ENCODE measurements at places on chromosomes 5 and 9.

GRCh38 chr5:65244031-65244430 is 237.7 kb downstream of the ADAMTS6 start:
- DNase-seq: no peak

DNA sequence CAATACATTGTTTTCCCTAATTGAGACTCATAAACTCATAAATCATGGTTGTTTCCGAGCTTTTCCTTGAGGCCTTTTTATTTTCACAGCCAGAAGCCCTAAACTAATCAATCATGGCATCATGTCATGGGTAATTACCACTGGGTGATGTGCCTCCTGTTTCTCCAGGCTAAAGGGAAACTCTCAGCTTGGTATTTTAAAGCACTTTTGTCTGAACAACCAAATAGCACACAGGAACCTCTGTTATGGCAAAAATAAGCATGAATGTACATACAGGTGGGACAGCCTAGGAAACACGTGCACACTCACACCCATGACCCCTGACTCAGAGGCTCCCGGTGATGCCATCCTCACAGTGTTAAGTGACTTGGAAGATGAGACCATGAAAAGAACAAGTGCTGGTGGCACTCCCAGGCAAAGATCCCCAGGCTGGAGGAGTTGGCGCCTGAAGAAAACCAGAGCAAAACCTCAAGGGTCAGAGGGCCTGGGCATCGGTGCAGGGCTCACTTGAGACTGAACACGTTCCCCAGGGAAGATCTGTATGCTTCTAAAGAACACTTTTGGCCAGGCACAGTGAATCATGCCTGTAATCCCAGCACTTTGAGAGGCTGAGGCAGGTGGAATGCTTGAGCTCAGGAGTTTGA is 154.3 kb downstream of the ROR2 start:
- DNase-seq: no peak

- no peak for DNase-seq
These were observed 68.9 kb downstream of the COL27A1 start for GRCh38 chr9:114224247-114224610.

GRCh38 chr9:36788534-36788933 is 215.8 kb downstream of the MELK start:
- no peak for DNase-seq

DNA sequence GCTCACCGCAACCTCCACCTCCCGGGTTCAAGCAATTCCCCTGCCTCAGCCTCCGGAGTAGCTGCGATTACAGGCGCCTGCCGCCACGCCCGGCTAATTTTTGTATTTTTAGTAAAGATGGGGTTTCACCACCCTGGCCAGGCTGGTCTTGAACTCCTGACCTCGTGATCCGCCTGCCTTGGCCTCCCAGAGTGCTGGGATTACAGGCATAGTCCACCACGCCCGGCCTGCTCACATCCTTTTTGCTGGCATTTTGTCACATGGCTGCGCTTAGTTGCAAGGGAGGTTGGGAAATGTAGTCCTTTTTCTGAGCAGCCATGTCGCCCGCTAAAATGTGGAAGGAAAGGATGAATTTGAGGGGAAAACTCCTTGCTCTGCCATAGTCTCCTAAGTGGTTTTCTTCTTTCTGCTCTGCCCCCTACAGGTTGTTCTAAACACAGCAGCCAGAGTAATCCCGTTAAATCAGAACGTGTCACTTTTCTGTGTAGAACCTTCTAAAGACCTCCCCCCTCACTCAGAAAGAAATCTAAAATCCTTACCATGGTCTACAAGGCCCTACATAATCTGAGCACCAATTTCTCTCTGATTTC is 57.8 kb upstream of the HSPA9 start:
- DNase-seq: peak; percentile 9

DNA sequence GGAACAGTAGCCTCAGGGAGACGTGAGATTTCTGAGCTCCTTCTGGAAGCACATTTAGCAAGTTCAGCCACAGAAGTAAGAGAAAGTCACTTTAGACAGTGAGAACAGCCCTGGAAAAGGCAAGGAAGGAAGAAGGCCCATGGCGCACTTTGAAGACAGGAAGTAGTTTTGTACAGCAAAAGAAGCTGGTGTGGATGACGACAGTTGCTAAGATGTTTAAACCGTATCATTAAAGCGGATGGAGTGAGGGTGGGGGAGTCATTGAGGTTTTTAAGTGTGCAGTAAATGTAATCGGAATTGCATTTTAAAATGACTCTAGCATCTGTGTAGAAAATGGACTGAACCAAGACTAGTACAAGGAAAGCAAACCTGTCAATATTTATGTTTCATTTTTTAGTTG is 15.3 kb upstream of the TRPM3 start:
- DNase-seq: no peak

DNA sequence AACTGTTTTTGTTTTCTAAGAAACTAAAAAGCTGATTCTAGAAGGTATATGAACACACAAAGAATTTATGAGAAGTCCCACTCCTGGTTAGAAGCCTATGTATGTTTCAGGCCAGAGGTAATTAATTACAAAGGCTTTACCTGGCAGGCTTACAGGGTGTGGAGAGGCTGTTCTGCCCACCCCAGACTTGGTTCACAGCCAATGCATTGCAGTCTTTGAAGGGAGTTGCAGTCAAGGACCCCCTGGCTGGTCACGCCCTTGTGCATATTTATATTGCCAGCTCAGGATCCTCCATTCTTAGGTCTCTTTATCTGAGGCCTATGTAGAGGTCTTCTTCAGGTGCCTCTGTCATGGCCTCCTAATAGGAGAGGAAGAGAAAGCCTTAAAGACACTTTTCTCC is 13.6 kb upstream of the PRSS3 start:
- DNase-seq: no peak

DNA sequence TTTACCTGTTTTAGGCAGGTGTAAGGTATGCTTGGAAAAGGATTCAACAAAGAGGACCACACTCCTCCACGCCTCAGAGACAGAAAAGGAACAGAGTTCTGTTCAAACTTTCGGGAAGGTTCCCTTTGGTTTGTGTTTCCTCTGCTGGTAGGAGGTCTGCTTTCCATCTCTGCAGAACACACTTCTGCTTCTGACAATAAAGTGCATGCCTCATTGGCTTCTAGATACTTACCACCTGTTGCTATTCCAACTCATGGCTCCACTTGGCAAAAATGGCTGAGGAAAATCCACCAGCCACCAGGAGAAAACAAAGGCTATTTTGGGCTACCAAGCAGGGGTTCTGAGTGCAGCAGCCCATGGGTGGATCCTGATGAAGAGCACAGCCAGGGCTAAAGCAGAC is 112.7 kb downstream of the NRG2 start:
- DNase-seq: no peak

- no peak for DNase-seq
These were observed 690.3 kb upstream of the DMAC1 start for GRCh38 chr9:8489835-8490234.

DNA sequence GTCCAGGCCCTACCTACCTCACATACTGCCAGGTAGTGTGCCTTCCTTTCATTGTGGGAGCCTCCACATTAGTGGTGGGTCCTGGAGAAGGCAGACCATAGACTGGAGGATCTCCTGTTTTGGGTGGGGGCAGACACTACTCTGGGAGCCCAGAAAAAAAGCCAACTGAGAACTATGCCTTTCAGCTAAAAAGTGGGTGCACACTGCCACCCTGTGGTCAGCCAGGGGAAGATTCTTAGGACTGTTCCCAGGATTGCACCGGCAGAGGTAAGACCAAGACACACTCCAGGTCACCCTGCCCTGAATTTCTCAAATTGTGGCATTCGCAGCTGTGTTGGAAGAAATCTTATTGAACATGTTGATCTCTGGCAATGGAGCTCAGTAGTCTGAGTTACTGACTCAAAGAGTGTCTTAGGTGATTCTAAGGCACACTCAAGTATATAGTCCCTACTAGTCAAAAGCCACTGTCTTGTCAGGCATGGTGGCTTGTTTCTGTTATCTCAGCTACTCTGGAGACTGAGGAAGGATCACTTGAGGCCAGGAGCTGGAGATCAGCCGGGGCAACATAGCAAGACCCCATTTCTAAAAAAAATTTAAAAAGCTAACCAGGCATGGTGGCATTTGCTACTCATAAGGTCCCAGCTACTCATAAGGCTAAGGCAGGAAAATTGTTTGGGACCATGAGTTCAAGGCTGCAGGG is 3.6 kb downstream of the SIGMAR1 start:
- DNase-seq: peak; percentile 39

DNA sequence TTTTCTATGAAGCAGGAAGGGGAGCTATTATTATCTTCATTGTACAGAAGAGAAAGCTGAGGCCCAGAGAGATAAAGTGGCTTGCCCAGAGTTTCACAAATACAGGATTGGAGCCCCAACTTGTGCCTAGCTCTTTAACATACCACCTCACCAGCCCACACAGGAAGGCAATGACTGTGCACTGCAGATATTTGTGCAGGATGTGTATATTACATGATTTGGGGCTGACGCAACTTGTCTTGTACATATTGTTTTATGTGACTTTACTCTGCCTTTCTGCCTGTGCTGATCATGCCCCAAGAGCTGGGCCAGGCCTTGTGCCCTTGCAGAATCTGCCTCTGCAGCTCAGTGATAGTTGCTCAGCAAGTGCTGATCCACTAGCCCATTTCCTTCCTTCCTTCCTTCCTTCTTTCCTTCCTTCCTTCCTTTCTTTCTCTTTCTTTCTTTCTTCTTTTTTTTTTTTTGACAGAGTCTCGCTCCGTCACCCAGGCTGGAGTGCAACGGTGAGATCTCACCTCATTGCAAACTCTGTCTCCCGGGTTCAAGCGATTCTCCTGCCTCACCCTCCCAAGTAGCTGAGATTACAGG is 106.6 kb upstream of the TBCA start:
- DNase-seq: peak; percentile 26

GRCh38 chr5:79200573-79201183 is 35.3 kb upstream of the JMY start:
- DNase-seq: no peak

- DNase-seq: no peak
These were observed 44.9 kb upstream of the MAST4 start for GRCh38 chr5:66551338-66551737.

- no peak for DNase-seq
These were observed 85.2 kb upstream of the HTR4 start for GRCh38 chr5:148739524-148739923.

GRCh38 chr9:131299346-131299960 is 9.9 kb downstream of the PLPP7 start:
- no peak for DNase-seq

DNA sequence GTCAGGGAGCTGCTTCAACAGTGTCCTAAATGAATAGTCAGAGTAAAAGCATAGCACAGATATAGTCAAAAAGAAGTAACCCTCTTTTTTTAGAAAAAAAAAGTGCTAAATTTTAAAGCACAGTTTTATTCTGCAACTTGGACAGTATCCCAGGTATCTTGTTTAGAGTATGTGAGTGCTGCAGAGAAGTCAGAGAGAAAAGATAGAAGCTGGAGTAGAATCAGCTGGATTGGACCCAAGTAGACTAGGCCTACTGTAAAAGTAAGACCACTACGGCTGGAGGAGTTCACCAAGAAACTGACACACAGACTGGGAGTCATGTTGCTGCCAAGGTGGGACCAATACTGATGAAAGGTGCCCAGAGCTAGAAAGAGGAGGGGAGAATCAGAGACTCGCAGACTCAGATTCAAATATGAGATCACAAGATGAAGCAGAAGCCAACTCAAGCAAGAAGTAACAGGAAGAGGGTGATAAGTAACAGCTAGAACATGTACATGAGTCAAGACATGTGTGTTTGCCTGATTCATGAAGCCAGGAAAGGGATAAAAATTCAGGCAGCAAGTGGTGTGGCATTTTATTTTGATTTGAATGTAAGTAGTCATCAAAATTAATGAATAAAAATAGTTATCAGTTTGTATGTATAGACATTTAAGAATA is 25.6 kb upstream of the TUSC1 start:
- no peak for DNase-seq

DNA sequence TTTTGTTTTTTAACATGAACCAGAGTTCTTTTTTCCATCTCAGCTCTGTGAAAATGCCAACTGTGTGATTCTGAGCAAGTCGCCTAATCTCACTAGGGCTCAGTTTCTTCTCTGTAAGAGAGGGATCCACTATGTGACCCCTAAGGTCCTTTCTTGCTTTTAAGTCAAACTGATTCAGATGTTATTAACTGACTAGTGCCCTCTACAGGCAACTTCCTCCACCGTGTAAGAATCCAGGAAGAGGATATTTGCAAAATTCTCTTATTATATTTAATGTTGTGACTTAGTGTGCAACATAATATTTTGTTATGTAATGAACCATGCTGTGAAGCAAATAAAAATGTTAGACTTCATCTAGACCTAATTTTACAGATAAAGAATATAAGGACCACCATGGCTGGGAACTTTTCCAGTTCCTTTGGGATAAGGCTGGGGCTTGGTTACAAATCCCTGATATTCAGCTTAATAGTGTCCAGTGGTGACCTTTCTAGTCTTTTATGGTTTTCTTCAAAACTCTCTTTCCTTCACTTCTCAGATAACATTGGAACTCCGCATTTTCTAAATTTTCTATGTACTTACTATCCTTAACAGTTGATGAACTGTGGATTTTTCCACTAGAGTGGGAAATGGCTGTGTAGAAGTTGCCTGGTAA is 244.7 kb downstream of the PIK3R1 start:
- peak; percentile 39 for DNase-seq

- DNase-seq: no peak
These were observed 7.1 kb downstream of the LCP2 start for GRCh38 chr5:170290498-170290897.

All from stimulated activated CD4-positive, alpha-beta T cell treated with anti-CD3 and anti-CD28 coated beads, Interleukin-15, amount 100 ng/mL, for 48 hours (primary cell).